ENCODE measurements at places on chromosomes 7 and 10. TPM values are rescaled to one million over a fixed set of nuclear protein-coding genes. Genes with fewer than 3 reads are reported as not detected.

Gene C7orf57
- total RNA-seq: 5.8 TPM

Gene PLA2G12B
- not detected for total RNA-seq

Gene ATRNL1
- 592 TPM for total RNA-seq

Gene GATA3
- 0.69 TPM for total RNA-seq

Gene NANOS1
- total RNA-seq: 15.7 TPM

All from diencephalon (tissue), 1 donor.